Chondrocyte (in vitro differentiated cells): ENCODE measurements at places on chromosomes 2 and 18.
A peak's percentile ranks its signal among the peaks of the same experiment; 100 is the strongest.

- no peak for DNase-seq
Observed at GRCh38 chr2:129732630-129733026, 246.8 kb upstream of the RAB6C start.

DNA sequence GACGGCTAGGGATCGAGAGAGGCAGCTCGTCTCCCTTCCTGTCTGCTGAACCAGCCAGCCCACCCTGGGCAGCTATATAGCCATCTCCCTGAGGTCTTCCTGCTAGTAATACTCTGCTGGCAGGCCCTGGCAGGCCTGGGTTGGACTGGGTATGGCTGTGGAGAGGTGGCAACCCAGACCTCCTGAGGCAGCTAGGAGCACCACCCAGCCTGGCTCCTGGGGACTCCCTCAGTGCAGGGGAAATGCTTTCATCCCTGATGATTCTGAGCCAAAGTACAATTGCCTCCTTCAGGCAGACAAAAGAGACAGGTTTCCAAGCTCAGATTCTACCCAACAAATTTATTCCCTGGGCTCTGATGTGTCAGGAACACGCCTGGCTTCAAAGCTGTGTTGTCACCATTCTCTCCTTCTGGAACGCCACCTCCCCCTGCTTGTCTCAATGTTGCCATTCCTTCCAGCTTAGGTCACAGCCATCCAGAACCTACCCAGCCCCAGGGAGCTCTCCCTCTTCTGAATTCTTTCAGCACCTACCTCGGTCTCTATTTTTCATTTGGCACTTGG is 4.7 kb upstream of the DNAJB2 start:
- peak; percentile 81 for DNase-seq

DNA sequence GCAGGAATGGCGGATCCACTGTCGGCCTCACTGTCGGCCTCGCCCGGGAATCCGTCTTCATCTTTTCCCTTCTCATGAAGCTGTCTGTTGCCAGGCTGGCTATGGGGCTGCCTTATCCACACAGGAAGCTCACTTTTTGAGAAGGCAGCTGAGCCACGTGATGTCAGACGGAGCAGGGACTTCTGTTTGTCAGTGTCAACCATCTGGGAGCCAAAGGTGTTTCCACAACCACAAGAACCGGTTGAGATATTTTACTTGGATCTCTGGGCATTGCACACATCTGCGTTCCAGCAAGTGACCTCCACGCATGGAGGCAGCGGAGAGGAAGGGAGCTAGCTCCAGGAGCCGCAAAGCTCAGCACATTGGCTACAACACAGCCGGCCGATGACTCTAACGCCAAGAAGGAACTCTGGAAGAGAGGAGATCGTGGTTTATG is 27.4 kb upstream of the TAF1B start:
- no peak for DNase-seq

GRCh38 chr2:176760439-176760838 is 452.2 kb upstream of the HNRNPA3 start:
- no peak for DNase-seq

DNA sequence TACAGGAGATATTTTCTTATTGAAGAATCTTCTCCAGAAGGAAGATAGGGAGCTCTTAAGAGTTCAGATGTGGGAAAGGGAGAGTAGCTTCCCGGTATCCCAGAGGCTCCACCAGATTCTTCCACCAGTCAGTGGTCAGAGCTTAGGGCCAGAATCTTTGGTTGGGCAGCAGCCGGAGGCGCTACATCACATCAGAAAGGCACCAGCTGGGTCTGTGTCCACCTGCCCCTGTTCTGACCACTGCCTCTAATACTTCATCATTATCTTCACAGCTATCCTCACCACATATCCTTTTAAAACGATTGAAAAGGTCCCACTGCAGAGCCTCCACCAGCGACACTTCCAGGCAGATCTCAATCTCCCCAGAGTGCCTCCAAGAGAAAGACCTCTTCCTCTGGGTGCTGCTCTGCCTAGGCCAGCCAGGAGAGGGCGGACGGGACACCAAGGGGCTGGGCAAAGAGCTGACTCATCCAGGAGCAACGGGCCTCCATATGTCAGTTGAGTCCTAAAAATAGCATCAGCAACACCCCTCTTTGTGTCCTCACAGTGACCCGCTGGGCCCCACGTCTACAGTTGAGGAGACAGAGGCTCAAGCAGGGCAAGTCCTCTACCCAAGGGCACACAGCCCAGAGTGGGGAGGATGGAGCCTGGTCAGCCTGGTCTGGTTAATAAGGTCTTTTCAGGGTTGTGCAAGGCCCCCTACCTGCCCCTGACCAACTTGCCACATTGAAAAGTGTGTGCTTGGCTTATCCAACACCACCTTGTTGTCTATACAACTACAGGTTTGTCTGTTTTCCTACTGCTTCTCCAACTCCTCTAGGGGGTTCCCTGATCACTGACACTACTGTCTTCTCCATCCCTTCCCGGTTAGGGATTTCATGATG is 81.2 kb downstream of the ADD2 start:
- DNase-seq = peak; percentile 49

- no peak for DNase-seq
Observed at GRCh38 chr2:209259767-209260166, 164.1 kb upstream of the MAP2 start.

GRCh38 chr2:199258291-199258690 is 199.4 kb downstream of the SATB2 start:
- DNase-seq = no peak

- DNase-seq = peak; percentile 83
Observed at GRCh38 chr2:3483227-3483985, 35.9 kb downstream of the ADI1 start.

- DNase-seq = no peak
Observed at GRCh38 chr18:27045342-27045741, 139.8 kb downstream of the CHST9 start.

- DNase-seq = no peak
Observed at GRCh38 chr2:144377914-144378313, 142.0 kb downstream of the ZEB2 start.

- DNase-seq = no peak
Observed at GRCh38 chr2:8442833-8443486, 238.9 kb upstream of the ID2 start.

DNA sequence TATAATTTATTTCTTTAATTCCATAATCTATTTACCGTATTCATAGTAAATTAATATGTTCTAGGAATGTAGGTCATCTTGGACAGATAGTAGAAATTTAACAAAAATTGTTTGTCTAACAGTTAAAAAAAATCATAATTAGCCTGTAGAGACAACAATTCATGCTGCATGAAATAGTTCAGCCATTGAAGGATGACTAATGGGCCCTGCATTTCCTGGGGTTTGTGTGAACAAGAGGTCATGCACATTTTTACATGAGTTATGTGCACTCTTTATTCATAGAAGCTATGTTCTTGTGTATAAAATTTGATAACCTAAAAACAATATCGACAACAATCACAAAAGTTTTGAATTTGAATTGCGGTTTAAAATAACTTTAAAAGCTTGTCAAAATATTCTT is 1663.6 kb downstream of the SUCLG1 start:
- no peak for DNase-seq
